Right cardiac atrium (tissue), 5 donors: ENCODE measurements at places on chromosomes 3 and 15.

DNA sequence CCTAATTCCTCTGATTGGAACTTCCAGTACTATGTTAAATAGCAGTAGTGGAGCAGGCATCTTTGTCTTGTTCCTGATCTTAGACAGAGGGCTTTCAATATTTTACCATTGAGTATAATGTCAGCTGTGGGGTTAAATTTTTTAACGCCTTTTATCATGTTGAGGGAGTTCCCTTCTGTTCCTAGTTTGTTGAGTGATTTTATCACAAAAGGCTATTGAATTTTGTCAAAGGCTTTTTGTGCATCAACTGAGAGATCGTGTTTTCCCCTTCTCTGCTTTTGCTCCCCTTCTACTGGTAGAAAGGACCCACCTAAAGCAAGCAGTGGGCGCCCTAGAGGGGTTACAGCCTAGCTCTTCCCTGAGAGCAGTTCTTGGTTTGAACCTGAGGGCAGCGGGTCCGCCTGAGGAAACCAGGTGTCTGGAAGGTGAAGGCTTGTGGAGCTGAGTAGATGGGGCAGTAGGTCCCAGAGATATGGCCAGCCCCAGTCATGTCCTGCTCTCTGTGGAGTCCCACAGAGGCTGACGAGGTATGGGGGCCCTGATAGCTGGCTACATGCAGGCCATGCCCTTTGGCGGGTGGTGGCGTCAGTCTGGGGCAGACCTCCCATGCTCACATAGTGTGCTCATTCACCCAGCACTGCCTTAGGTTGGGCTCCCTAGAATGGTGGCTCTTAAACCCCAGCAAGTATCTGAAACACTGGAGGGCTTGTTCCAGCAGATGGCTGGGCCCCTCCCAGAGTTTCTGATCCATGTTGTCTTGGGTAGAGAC, 11.3 kb downstream of the HDAC11 start:
- DNase-seq: peak; percentile 32

DNA sequence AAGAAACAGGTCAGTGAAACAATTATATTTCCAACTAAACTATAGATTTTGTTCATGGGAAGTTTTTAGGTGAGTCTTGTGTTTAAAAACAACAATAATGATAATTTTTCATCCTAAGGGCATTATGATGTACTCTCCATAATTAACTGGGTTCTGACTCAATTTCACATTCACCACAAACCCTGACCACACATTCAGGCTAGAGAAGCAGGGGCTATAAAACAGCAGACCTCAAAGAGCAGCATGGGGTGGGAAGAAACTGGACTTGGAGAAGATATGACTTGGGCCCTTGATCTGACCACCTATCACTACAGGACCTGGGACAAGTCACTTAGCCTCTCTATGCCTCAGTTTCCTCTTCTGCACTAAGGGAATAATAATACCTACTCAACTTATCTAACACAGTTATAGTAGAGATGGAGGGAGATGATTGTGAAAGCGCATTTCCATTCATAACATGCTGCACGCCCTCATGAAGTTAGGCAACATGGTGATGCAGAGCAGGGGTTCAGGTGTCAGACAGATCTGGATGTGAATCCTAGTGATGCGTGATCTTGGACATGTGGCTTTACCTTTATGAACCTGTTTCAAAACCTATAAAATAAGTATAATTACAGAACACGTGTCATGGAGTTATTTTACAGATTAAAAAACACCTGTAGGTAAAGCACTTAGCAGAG, 63.0 kb upstream of the ACP3 start:
- no peak for DNase-seq

DNA sequence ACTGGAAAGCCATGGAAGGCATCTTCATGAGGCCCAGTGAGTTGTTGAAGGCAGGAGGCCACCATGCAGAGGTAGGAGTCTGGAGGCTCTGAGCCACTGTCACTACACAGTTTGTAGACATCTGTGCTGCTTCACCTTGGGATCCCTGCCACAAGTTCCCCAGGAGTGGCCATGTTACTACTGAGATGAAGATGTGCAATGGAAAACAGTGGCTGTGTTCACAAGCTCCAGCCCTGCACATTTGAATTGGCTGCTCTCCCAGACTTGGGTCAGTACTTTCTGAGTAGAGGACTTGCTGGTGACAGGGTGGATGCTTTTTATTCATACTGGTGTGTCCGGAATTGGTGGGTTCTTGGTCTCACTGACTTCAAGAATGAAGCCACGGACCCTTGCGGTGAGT, 86.9 kb upstream of the C15orf39 start:
- DNase-seq: no peak

DNA sequence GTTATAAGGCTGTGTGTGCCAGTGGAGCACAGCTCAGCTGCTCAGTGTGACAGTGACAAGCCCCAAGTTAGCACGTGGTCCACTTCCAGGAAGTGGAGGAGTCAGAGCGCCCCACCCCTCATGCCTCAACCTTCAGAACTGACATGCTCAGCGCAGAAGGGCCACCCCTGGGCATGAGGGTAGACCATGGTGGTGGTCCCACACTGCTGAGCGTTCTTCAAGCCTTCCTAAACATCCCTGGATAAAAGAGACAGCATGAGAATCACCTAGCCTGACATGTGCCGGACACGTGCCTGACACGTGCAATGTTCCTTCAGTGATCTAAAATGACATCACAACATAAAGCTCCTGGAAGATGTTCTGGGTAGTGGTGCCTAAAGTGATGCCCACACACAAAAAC, 16.8 kb downstream of the ATP10A start:
- DNase-seq: peak; percentile 60

- DNase-seq: no peak
Observed at GRCh38 chr15:40852529-40852928, 8.7 kb downstream of the SPINT1 start.
